Hindlimb muscle (tissue), 1 donor: ENCODE measurements at places on chromosomes 13 and 19.

- DNase-seq: no peak
Measured at GRCh38 chr19:32336259-32337083, 8.9 kb upstream of the ZNF507 start.

DNA sequence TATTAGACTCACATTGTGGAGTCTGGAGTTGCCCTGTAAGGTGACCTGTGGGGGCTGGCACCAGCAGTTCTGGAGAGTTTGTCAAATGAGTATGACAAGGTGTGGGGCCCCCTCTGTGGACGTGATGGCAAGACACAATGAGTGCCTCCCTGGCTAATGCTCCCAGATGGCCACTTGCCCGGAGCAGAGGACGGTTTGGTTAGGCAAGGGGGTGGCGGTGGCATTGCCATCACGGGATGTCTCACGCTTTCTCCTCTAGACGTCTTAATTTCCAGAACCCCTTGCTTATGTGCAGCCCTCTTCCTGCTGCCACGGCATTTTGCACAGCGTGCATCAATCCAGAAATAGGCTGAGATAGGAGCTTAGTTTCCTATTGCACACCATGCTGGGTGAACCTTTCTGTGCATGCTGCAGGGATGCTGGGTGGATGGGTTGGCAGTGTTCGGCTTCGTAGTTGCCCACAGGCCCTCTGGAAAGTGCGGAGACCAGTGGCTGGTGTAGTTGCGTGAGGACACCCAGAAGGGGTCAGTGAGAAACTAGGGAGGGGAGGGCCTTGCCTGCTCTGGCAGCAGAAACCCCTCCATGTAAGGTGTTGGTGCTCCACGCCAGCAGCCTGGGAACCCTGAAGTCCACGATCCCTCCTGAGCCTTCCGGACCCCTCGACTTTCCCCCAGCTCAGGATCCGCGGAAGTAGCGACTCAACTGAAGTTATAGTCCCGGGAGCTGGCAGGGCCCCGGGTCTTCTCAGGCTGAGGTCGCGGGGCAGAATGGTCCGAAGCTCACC is 18.1 kb upstream of the LRP3 start:
- DNase-seq: no peak

- DNase-seq: no peak
Measured at GRCh38 chr13:73938372-73939070, 195.7 kb downstream of the KLF12 start.

GRCh38 chr13:77351315-77351714 is 24.4 kb upstream of the MYCBP2 start:
- DNase-seq: no peak

DNA sequence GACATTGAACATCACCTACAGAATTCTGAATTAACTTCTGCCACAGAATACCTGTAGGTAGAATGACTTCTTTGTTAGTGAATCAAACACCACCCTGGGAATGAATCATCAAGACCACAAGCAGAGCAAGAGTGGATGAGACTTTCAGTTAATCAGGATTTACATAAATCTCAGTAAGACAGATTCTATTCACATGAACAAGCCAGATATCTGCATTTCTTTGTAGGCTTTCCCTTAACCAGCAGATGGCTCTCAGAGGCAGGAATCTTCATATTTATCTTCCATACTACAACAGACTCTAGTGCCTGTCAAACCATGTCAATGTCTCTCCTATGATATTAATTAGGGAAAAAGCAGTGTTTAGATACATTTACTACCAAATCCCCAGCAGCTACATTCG is 412.1 kb downstream of the KLF12 start:
- DNase-seq: no peak

DNA sequence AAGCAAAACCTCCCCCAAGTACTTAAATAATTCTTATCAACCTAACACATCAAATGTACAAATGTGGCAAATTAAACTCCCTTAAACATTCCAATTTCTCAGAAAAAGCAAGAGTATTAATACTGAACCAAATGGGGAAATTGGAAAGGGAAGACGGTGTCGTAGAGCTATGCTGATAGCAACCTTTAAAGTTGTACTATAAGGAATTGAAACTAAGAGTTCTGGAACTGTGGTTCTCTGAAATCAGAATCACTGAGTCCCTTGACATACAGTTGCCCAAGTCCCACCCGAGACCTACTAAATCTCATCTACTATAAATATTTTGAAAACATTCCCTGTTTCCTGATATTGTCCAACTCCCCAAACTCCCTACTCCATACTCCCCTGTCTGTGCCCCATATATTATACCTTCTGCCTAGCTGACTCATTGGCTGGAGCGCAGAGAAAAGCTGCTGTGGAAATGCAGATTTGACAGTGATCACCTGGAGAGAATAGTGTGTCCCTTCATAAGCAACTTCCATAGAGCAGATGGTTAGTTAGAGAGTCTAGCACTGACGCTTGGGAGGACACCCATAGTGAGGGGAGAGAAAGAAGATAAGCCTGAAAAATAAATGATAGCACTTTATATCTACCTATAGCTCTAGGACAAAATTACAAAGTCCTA is 51.4 kb upstream of the ITM2B start:
- no peak for DNase-seq

DNA sequence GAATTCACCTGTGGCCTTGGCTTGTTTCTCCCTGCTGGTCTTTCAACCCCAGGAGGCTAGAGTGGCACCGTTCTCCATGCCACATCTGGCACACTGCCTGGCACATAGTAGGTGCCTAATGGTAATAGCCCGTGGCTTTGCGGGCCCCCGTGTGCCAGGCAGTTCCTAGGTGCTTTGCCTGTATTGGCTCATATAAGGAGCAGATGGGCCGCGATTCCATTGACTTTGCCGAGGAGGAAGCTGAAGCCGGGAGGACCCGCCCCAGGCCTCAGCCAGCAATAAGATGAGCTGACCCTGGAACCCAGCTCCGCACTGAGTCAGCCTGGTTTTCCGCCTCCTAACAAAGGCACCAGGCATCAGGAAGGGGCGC is 807 bp downstream of the PGLYRP1 start:
- no peak for DNase-seq

GRCh38 chr13:62209529-62209928 is 793.9 kb upstream of the PCDH20 start:
- DNase-seq: no peak

DNA sequence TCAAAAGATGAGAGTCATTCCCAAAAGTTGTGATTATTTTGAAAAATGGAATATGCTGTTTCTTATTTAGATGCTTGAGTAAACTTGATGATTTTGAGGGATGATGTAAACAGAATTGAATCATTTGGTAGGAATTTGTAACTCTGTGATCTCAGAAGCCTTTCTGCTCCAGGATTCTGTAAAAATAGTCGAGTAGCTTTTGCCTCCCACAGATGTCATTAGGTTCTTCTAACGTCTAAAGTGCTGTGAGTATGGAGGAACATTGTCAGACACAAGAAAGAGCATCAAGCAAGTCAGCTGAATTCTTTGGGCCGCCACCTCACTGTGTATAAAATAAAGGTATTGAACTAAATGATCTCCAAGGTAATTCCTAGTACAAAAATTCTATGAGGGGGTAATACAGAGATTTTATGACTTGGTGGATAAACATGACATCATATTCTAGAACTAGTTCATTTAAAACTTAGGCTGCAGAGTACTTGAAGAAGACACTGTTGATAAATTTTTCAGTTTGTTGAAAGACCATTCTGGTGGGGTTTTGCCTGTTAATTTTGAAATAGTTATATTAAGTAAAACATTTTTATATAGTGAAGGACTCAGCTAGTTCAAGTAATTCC is 1.4 kb upstream of the GPR183 start:
- DNase-seq: no peak

DNA sequence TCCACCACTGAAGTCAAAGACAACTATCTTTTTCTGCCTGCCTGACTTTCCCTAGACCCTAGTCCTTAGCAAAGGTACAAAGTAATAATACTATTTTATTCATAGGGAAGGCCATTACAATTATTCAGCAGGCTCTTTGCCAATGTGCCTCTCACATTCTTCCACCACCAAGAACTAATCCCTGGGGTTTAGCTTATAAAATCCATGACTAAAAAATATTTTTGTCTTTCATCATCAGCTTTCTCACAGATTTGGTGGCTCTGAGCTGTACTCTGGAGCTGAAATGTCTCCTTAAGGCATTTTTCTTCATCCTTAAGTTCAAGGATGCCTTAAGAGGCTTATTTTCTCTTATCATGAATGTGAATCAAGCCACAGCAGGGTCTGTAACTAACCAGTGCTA is 96.1 kb downstream of the OXGR1 start:
- DNase-seq: no peak

- DNase-seq: no peak
Measured at GRCh38 chr19:35162471-35163326, 8.2 kb downstream of the FXYD5 start.

GRCh38 chr19:15812060-15812722 is 3.3 kb downstream of the OR10H1 start:
- no peak for DNase-seq

DNA sequence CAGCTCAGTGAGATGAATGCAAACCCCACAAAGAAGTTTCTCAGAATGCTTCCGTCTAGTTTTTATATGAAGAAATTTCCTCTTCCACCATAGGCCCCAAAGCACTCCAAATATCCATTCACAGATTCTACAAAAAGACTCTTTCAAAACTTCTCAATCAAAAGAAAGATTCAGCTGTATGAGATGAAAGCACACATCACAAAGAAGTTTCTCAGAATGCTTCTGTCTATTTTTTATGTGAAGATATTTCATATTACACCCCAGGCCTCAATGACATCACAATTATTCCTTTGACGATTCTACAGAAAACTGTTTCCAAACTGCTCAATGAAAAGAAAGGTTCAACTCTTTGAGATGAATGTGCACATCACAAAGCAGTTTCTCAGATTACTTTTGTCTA is 1819.4 kb downstream of the UQCRFS1 start:
- DNase-seq: no peak

DNA sequence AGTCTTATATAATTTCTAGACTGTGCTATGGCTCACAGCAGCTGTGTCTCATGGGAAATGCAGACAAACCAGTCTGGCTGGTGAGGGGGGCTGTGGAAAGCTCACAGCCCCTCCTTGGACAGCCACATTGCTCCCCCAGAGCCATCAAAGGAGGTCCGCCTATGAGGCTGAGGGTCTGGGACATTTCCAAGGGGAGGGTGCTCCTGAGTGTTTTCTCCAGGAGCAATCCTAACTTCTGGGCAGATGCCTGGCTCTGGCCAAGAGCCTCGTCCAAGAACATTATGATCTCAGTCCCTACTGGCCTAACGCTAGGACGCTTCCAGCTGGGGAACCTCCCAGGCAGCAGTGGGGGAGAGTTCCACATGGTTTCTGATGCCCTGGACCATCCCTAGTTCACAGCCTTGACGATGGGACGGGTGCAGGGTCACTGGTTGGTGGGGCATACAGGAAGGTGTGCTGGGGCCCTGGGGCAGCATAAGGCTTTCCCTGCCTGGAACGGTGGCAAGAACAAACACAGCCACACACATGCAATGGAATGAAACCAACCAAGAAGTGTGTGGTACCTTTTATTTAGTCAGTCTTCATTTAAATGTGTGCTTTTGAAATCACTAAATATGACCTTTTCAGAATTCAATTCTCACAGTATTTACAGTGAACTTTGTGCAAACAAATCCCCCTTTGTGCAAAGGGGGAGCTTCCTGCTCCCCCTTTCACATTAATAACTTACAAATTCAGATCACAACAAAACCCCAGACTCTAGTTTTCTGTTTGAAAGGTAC is 60.6 kb downstream of the CDADC1 start:
- peak; percentile 79 for DNase-seq

- no peak for DNase-seq
Measured at GRCh38 chr19:1154731-1155351, 19.2 kb downstream of the SBNO2 start.

DNA sequence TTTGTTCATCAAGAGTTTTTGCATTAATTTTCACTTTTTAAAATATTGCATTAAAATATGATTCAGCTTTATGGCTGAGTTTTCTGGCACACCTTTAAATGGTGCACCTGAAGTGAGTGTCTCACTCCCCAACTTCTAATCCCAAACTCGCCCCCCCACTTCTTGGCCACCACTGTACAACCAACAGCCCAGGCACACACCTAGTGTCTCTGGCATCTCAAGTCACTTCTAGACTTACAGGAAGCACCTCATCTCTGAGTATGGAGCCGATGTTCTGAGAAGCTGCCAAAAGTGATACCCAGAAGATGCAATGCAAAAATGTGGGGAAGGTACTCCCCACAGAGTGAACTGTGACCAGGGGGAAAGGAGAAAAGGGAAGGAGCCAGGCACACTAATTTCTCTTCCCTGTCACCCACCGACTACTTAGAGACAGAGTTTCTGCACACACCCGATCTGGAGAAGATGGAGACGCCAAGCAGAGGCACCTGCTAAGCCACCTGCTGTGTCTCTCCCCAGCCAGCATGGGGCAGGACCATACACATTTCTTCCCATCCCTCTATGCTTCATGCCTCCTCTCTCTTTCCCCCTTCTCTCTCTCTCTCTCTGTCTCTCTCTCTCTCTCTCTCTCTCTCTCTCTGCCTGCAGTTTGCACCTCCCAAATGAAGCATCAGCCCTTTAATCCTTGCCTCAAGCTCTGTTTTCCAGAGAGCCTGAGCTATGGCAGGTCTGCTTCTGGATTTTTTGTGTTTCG is 155.3 kb upstream of the ZNF507 start:
- DNase-seq: no peak

GRCh38 chr13:93977986-93978385 is 501.5 kb downstream of the DCT start:
- no peak for DNase-seq

DNA sequence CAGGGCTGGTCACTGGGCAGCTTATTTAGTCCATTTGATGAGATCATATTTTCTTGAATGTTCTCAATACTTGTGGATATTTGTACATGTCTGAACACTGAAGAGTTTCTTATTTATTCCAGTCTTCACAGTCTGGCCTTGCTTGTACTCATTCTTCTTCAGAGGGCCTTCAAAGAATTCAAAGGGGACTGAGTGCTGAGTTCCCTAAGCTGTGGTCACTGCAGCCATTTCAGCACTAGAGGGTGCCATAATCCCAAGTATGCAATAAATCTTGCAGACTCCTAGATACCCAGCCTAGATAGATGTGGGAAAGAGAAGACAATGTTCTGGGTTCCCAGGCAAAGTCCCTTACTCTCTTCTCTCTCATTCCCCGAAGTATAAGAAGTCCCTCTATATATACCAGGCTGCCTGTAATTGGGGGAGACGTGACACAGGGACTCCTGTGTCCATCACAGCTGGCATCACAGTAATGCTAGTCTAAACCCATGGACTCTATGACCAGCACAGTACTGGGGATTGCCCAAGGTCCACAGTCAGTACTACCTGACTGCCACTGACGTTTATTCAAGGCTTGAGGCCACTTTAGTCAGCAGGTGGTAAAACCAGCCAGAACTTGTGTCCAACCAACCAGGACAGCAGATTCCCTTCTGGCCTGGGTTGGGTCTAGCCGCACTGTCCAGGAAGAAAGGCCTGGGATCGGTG is 8.9 kb upstream of the VN1R1 start:
- DNase-seq: no peak

DNA sequence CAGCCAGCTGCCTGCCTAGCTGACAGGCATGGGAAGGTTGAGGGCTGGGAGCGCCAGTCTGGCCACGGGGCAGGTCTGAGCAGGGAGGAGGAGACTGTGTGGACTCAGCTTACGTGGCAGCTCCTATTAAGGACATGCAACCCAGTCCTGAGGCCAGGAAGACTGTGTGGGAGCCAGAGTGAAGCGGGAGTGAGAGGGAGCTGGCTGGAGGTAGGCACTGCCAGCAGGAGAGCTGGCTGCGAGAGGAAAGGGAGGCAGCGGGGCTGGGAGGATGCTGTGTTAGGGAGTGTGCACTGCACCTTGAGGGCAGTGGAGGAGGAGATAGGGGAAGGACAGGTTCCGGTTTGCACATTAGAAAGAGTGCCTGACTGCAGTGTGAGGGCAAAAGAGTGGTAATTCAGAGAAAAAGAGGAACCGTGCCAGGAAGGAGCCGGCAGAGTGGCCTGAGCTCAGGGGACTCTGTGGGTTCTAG is 99.2 kb downstream of the SLC7A1 start:
- no peak for DNase-seq

GRCh38 chr13:80319004-80319403 is 21.9 kb downstream of the SPRY2 start:
- DNase-seq: no peak
